ENCODE measurements at places on chromosomes 16 and 17.

DNA sequence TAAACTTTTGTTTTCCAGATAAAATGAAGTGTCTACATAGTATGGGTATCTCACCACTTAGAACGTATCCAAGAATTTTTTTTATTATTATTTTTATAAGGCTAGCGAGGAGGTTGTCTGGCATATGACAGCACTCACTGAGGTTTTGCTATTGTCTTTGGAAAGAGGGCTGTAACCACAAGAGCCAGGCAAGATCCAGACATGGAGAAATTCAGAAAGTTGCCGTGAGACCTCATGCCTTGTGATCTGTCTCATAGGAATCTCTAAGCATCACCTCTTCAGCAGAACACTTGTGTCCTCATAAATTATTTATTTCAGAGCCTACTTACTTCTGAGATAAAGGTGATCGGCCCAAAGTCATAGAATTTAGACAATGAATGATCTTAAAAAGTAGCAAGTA, 410.8 kb downstream of the CDH11 start:
- no peak for DNase-seq

DNA sequence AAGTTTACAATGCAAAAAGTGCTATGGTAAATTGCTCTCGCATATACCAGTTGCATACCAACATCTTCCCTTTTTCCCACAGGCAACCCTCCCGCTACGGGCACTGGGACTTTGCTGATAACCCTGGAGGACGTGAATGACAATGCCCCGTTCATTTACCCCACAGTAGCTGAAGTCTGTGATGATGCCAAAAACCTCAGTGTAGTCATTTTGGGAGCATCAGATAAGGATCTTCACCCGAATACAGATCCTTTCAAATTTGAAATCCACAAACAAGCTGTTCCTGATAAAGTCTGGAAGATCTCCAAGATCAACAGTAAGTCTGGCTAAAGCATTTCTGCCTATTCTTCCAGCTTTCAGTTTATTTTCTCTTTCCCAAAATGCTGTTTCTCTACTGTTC, 27.9 kb upstream of the HSBP1 start:
- DNase-seq, result no peak

DNA sequence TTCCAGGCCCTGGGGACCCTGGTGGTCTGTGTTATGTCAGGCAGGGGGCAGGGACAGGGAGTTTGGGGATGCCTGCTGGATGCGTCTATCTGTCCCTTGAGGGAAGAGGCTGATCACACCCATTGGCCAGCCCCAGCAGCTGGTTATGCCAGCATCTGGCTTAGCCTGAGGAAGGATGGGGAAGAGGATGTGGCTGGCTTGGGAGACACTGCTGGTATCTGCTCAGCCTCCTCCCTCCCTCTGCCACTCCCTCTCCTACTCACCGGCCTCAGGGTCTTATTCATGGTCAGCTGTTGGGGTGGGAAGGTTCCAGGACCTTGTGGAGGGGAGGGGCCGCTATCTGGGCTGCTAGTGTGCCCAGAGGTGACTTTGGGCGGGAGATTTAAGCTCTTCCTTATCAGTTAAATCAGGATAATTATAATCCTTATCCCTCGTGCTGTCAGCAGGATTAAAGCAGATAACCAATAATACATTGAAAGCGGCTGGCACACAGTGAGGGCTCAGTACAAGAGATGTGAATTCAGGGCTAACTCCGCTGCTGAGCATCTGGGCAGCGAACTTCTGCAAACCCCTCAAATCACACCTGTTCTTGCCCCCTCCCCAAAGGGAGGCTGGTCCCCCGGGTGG, 36.0 kb upstream of the MLKL start:
- DNase-seq, result no peak

DNA sequence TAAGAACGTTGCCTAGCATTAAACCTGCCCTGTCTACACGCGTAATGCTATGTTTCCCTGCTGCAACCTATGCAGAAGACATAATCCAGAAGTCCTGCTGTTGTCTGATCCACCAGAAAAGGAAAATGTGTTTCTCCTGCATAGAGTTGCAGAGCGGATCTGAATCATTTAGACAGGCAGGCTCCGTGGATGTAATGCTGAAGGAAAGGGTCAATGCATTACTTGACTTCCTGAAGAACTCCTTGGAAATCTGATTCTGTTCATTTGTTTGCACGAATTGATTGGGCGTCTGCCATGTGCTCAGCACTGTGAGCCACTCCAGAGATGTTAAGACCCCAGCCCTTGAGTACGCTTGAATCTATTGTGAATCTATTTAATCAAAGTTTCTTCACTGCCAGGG, 83.4 kb downstream of the FOXL1 start:
- no peak for DNase-seq

DNA sequence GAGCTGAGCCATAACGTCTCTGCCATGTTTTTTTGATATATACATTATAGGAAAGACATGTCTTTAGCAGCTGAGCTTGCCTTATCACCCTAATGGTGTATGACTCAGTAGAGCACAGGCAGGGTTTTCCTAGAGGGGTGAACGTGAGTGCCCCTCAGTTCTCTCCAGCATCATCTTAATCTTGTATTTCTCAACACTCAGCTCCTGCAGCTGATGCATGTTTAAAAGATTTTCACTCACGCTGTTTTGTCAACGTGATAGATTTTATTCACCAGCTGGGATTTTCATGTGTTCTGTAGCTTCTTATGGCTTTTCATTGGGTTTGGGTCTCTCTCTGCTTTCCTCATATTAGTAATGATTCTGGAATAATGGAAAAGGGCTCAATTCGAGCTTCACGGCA, 186.0 kb upstream of the PMFBP1 start:
- no peak for DNase-seq

- no peak for DNase-seq
Measured at GRCh38 chr17:64331931-64332493, 58.6 kb downstream of the PECAM1 start.

- no peak for DNase-seq
Measured at GRCh38 chr16:87047221-87048037, 269.8 kb downstream of the C16orf95 start.

- no peak for DNase-seq
Measured at GRCh38 chr16:50631985-50632576, 49.0 kb downstream of the SNX20 start.

DNA sequence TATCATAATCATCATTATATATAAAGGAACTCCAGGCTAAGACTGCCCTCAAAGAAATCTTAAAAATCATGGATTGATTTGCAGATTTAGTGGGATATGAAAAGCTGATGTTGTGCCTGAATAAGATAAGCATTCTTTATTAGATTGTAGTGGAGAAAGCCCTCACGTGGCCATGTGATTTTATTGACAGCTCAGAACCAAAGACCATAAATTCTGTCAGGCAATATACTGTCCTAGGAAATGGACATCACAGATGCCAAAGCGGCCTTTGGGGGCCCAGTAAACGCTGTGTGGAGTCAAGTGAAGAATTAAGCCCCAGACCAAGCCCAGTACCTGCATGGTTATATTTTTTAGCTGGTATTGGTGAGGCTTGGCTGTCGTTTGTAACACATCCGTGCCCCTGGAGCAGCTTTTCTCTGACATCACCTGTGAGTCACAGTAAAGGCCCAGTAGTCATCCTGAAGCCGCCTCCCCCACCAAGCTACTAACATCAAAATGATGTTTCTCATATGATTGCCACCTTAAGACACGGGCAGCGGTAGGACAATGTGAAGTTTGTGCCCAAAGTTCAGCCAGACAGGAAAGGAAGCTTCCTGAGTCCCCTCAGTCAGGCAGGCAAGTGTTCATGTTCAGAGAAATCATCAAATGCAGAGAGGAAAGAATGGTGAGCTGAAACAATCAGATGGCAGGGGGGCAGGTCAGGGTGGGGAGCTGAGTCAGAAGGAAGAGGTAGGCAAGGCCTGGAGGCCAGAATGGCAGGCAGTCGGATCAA, 209.4 kb downstream of the IRX3 start:
- DNase-seq, result peak; percentile 68

DNA sequence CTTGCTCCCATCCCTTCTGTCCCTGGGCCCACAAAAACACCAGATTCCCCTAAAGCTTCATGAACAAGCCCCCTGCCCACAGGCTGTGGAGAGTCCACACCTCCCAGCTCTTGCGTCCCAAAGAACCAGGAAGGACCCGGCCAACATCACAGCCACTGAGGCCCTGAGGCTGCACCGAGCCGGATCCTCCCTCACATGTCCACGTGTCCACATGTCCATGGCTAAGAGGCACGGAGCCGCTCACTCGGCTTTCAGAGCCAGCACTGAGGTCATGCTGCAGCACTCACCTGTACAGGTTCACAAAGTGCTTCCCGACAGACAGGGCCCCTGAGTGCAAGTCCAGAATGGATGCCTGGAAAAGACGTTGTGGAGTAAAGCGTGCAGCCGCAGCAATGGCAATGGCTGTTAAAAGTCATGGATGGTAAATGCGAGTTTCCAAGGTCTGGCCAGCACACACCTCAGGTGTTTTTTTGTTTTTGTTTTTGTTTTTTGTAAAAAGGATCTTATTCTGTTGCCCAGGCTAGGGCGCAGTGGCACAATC, 11.9 kb upstream of the HEXD start:
- DNase-seq, result no peak

DNA sequence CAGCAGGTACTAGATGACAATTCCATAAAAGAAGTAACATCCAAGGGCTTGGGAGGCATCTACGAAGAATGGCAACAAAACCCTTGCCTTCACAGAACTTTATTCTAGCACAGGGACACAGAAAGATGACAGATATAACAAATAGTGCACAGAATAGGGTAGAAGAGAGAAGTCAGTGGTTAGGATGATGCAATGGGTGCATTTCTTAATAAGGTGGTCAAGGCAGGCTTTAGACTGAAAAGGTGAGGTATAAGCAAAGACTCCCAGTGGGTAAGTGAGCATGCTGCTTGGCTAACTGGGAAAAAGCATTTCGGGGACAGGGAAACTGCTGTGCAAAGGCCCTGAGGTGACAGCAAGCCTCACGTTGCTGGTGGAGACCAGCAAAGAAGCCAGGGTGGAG, 175.9 kb downstream of the XYLT1 start:
- DNase-seq, result no peak
